ENCODE measurements at places on chromosomes 3 and 15.

- DNase-seq = no peak
Measured at GRCh38 chr15:41150279-41150678, 34.2 kb upstream of the INO80 start.

GRCh38 chr3:161475905-161476304 lies 20.7 kb upstream of the OTOL1 start:
- peak; percentile 13 for DNase-seq

GRCh38 chr3:71066356-71066755 lies 517.2 kb downstream of the FOXP1 start:
- DNase-seq = no peak

GRCh38 chr15:48177383-48177765 lies 721 bp downstream of the MYEF2 start:
- peak; percentile 7 for DNase-seq

GRCh38 chr3:197758512-197758911 lies 8.8 kb downstream of the FYTTD1 start:
- DNase-seq = no peak

DNA sequence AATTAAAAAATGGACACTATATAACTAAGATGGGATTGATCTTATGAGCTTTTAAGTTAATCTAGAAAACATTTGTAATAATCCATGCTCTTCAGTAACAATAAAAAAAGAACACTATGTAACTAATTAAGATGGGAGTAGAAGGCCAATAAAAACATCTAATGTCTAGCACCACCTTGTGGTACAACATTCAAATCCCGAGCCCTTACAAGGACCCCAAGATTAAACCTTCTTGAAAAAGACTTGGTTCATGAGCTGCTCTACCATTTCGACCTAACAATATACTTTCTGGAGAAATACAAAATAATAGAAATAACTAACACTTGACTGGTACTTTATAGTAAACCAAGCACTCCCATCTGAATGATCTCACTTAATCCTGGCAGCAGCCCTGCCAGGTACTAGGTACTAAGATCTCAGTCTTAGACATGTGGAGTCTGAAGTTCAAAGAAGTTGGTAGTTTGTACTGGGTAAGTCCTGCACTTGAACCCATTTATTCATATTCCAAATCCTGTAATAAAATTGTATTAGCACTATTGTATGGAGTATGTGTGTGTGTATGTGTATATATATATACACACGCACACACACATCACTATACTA lies 21.8 kb downstream of the METTL6 start:
- peak; percentile 49 for DNase-seq

Measured in HuH-7.5 (cell line).